ENCODE measurements at places on chromosomes 1 and 21. TPM values are rescaled to one million over a fixed set of nuclear protein-coding genes. Genes with fewer than 3 reads are reported as not detected.

DNA sequence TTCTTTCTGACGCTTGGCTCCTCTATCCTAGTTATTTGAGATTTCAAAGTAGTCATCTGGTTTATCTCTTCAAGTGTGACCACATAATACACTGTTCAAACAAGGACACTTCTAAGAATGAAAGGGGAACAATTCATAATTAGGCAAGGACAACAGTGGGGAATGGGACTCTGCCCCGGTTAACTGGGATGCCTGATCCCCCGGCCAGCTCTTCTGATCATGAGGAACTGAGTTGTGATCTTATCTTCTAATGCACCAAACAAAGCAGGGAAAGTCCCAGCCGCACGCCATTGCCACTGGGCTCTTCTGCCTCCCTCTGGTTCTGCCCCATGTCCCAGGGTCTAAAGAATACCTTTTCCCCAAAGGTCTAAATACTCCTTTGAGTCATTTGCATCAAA is 158.2 kb upstream of the IRF2BP2 start:
- DNase-seq: no peak

DNA sequence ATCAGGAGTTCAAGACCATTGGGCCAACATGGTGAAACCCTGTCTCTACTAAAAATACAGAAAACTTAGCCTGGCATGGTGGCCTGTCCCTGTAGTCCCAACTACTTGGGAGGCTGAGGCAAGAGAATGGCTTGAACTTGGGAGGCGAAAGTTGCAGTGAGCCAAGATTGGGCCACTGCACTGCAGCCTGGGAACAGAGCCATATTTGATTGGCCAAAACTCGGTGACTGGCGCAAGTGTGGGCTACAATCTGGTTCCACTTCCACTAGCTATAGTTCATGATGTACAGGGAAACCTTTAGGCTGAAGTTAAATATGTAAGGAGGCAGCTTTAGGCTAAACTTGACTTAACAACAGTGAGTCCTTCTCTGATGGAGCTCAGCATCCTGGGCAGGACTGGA is 20.2 kb downstream of the SLC30A10 start:
- no peak for DNase-seq

DNA sequence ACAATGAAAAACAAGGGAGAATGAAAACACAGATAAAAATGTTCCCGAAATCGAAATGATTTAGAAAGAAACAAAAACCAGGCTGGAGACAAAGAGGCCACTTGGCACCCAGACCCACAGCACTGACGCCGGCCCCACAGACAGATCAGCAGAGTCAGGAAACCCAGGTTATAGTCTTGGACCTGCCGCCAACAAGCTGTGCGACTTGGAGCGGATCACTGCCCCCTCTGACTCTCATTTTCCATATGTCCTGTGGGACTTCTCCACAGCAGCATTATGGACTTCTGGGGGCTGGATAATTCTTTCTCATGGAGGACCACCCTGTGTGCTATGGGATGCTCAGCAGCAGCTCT is 72.4 kb downstream of the MATN1 start:
- no peak for DNase-seq

GRCh38 chr1:26409191-26409807 is 1.3 kb upstream of the LIN28A start:
- DNase-seq: no peak

GRCh38 chr1:119943216-119943615 is 46.9 kb upstream of the ADAM30 start:
- DNase-seq: no peak

- DNase-seq: no peak
Measured at GRCh38 chr1:203252678-203253077, 23.2 kb upstream of the CHIT1 start.

DNA sequence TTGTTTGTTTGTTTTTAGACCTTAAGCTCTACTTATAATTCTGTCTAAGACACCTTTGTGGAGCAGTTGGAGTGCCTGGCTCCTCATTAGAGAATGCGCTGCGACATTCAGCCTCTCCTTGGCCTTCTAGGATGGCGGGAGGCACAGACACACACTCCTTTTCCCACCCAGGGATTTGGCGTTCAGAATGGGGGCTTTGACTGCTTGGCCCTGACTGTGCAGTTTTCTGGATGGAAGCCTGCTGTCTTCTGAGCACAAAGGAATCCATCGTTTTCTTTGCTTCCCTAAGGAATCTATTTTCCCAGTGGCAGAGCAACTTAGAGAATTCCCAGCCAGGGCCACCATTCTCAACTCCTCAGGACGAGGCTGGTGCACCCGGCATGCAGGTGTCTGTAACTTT is 83.6 kb downstream of the GALNT2 start:
- DNase-seq: no peak

DNA sequence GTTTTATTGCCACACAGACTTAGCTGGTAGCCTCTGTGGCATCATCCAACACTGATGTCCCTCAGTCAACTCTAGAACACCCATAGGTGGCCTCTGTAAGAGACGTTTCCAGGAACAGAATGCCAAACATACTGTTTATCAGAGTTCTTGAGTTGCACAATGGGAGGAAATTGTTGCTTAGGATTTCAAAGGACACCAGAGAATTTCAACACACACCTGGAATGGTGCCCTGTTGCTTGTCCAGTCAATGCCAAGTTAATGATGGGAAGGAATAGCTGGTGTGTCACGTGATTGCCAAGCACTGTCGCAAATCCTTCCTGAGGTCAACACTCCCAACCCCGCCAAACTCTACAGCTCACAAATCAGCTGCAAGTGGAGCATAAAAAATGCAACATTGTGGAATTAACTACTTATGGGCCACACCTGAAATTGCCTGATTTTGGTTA is 28.6 kb upstream of the DUSP23 start:
- no peak for DNase-seq

- DNase-seq: peak; percentile 64
Measured at GRCh38 chr1:61079898-61080336, 2.4 kb upstream of the NFIA start.

DNA sequence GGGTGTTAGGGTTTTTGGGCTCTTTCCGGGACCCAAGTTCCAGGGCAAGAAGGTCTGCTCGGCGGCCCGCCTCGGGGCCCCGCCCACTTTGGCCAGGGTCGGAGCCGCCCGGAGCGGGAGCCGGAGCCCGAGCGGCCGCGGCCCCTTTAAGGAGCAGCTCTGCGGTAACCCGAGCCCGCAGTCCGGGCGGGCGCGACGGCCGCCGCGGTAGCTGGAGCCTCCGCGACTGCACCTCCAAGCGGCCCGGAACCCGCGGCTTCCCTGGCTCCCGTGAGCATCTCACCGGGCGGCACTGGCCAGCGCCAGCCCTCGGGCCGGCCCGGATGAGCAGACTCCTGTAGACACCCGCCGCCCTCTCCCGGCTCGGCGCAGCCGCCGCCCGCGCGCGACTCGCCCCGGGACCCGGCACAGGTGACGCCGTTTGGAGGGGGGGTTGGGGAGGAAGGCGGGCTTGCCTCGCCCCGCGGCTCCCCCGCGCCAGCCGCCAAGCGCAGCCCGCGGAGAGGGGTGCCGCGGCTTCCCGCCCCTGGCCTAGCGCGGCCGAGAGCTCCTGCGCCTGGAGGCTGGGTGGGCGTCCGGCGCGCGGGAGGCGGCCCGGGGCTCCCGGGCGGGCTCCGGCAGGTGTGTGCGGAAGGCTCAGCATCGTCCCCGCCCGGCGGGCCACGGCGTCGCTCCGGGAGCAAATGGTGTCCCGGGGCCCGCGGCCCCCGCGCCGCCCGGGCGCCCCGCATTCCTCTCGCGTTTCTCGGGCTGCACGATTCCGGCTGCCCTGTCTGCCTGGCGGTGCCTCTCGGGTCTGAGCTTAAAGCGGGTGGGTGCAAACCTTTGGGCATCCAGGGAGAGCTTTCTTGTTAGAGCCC is at the start of gene TLCD4:
TLCD4 (plus strand) TSS at position 149 of the 860 bp plus-strand sequence. CDS start 26,547 bp downstream, outside the sequence.
- DNase-seq: peak; percentile 67

DNA sequence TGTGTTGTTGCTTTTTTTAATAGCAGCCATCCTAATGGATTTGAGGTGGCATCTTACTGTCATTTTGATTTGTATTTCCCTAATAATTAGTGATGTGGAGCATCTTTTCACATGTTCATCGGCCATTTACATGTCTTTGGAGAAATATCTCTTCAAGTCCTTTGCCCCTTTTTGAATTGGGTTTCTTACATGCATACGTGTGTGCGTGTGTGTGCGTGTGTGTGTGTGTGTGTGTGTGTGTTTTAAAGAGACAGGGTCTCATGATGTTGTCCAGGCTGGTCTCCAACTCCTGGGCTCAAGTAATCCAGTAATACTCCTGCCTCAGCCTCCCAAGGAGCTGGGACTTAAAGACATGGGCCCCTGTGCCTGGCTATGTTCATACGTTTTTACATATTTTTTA is 9.5 kb downstream of the PKNOX1 start:
- DNase-seq: no peak

- DNase-seq: no peak
Measured at GRCh38 chr1:88735382-88735781, 51.3 kb downstream of the PKN2 start.

DNA sequence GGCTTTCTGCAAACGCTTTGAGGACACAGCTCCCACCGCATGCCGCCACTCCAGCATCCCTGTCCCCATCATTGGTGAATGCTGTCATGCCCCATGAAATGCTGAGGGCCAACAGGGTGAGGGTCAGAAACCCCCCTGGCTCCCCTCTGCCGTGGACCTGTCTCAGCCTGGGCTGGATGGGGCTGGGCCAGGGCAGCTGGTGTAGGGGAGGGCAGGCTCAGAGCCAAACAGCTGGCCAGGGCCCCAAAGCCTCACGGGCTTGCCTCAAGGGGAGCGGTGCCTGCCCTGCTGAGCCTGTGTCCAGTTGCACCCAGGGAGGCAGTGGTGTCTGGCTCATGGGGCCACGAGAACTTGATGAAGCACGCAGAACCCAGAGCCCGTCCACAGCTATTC is 49.7 kb downstream of the S100B start:
- no peak for DNase-seq

GRCh38 chr1:112004076-112004475 is 14.6 kb upstream of the KCND3 start:
- no peak for DNase-seq

- no peak for DNase-seq
Measured at GRCh38 chr1:25550683-25551310, 7.4 kb downstream of the LDLRAP1 start.

DNA sequence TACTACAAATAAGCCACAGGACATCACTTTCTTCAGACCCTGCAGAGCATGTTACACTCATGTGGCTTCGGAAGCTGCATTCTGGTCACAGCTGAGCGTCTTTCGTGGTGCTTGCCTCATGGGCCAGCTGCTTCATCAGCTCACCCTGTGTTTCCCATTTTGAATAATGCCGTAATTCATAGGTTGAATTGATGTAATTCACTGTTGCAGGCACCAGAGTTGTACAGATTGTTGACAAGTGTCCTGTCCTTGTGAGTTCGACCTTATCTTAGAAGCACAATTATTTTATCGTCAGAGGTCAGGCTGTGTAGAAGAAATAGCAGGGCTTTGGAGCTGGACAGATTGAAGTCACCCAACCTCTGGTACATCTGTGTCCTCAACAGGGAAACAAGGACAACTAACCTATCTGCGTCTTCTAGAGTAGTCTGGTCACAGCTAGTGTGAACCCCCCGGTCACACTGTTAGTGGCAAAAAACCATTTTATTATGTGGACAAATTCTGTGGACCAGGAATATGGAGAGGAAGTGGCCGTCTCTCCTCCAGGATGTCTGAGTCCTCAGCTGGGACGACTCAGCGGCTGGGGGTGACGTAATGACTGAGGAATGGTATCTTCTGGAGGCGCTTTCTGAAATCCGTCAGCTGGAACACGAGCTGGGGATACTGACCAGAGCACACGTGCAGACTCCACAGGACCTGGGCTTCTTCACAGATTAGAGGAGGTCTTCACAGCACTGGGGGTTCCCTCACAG is 17.8 kb downstream of the PKNOX1 start:
- DNase-seq: no peak

- DNase-seq: no peak
Measured at GRCh38 chr1:248834343-248834940, 3.6 kb upstream of the ZNF672 start.

GRCh38 chr1:246497331-246497915 is 9.7 kb downstream of the SMYD3 start:
- DNase-seq: no peak

DNA sequence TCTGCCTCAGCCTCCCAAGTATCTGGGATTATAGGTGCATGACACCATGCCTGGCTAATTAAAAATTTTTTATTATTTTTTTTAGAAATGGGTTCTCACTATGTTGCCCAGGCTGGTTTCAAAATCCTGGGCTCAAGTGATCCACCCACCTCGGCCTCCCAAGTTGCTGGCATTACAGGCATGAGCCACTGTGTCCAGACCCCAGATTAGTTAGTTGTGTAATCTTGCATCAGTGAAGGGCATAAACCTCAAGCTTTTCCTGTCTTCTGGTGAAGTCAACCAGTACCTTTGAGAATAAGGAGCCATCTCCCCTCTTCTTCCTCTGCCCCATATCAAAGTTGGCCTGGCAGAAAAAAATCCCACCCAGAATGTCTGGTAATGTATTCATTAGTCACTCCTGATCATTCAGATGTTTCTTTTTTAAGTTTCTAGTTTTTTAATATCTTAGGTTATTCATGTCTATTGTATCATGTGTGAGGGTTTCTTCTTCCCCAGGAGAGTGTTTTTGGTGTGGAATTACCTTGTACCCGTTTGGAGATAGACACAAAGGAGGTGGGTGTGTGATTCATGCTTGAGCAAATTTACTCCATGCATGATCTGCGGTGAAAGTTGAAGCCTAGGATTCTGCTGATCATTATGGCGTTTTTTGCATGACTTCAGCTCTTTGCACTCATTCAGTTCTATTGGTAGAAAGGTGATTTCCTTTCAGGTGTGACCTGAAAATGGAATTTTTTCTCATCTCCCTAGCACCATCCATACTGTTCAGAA is 144.0 kb downstream of the FMN2 start:
- no peak for DNase-seq

DNA sequence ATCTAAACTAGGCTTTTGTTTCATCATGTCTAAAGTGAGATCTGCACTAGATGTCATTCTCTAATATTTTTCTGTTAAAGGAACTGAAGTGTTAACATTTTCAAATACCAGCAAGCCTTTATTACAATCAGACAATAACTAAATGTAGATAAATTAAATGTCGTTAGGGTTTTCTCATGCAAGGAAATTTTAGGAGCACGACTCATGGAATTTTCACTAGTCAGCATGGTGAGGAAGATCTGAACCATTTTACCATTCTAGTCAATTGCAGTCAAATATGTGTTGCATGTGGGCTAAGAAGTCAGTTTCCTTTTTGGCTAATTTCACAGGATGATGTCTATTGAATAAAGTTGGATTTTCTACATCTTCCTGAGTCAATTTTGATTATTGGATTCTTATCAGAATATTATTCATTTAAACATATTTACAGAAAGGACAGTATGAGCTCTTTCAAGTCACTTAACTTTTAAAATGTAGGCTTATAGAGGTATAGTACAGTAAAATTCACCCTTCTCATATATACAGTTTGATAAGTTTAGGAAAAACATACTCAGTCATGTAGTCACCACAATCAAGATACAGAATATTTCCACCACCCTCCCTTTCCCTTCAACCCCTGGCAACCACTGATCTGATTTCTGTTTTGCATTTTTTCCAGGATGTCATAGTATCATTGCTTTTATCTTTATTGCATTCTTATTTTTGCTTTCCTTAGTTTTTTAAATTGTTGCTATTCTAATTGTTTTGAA is 9.2 kb downstream of the GCSAML start:
- DNase-seq: no peak

GRCh38 chr1:10936998-10937901 is 75.2 kb upstream of the TARDBP start:
- no peak for DNase-seq

- DNase-seq: no peak
Measured at GRCh38 chr1:171800342-171800741, 18.9 kb downstream of the METTL13 start.

- DNase-seq: no peak
Measured at GRCh38 chr21:26783466-26784195, 61.6 kb downstream of the ADAMTS1 start.

Gene CR1
- 0.41 TPM for total RNA-seq

Gene PGLYRP4
- total RNA-seq: not detected

Gene SYDE2
- 6.9 TPM for total RNA-seq

Gene POGK
- total RNA-seq: 62.4 TPM

Gene CCDC181
- total RNA-seq: 7.3 TPM
